ENCODE measurements at places on chromosomes 4 and X.

DNA sequence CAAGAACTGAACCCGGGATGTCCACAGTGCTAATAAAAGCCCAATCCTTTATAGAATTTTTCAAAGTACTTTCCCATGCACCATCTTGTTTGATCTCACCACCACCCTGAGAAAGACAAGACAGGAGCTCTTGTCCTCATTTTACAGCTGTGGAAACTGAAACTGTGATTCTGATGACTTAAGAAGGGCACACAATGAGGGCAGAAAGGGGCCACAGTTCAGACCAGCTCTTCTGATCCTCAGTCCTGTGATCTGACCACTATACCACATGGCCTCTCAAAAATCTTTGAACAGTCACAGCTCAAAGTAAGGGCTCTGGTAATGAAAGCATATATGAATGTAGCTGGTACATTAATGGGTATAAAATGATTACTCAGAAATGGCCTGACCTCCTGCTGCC, 127.3 kb upstream of the CPEB2 start:
- no peak for DNase-seq

DNA sequence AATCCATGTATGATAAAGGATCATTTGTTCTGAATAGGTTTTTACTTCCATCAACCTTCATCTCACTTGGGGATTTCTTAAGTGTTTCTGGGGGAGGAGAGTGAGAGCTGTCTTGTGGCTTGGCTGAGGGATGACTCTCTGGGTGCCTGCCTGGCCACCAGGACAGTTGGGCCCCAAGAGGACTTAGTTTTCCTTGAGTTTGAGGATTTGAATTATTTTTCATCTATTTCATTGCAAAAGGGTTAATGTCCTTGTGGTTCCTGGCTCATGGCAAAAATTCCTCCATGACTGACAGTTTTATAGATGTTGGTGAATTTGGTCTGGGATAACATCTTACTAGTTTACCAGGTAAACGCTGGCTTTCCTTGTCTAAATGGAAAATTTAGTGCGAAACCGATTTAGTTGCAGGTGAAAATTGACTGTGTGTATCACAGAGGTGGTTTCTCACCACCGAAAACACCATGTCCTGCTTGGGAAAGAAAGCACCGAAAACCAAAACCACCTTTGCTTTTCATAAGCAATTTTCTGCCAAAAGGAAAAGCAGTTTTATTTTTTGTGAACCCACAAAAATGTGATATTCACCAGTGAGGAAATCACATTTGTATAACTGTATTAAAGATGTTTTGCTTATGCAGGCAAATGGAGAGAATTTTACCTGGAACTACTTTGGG, 331.3 kb upstream of the SFRP2 start:
- DNase-seq = no peak

DNA sequence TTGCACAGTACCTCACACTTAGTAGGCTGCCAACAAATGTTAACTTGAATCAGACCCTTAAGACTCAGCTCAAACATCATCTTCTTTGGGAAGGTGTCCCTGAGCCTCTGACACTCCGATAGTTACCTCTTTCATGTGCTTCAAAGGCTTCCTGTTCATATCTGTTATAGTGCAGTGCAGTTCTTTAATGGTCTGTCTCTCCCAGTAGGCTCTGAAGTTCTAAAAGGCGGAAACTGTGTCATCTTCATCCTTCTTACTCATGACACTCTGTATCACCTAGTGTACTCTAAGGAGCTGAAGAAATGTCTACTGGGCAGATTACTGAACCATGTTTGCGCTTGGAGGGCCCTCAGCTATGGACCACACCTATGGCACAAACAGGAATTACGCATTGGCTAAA, 2.1 kb upstream of the DIAPH2 start:
- no peak for DNase-seq

- DNase-seq = no peak
Measured at GRCh38 chr4:118279920-118280432, 72.8 kb downstream of the PRSS12 start.

- DNase-seq = no peak
Measured at GRCh38 chrX:17072721-17073230, 126.3 kb downstream of the REPS2 start.

DNA sequence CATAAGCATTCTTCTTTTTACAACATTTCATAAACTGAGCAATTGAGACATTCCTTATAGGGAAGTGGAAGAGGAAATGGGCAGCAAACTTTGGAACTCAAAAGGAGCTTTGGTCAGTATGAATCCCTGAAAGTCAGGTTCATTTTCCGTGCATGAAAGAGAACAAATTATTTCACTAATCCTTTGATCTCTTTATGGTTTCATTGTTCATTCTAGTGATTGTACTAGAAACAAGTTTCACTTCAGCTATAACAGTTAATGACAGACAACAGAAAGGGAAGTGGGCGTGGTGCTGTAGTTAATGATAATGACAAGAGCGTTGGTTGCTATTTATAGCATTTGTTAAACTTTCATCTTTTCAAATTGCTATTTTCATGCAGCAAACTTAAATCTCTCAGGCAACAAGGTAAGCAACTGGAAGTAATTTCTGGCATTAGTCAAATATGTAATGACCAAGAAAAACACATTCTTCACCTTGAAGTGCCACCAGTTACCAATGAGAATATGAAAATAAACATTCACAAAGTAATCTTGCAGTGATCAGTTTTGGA, 98.4 kb downstream of the AREG start:
- DNase-seq = no peak

- no peak for DNase-seq
Measured at GRCh38 chrX:122272011-122272410, 912.1 kb upstream of the GRIA3 start.

Measured in activated B cell treated with CpG ODN at 0.5 μM for 24 hours (primary cell).